ENCODE measurements at places on chromosomes 16 and 17.
A peak's percentile ranks its signal among the peaks of the same experiment; 100 is the strongest.

DNA sequence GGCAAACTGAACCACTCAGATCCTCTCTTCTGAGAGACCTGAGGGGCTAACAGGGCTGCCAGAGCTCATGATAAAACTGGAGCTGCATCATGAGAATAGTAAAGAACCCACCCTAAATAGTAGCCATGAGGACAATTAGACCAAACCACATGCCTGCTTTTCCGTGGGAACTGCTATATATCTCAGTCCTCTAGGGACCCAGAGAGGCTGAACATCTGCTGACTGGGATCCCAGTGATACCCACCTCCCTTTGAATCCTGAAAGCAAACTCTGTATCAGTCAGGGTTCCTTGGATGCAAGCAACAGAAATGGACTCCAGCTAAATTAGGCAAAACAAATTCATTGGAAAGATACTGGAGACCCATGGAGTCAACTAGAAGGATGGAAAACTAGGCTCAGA lies 6.5 kb downstream of the MT1X start:
- no peak for DNase-seq

DNA sequence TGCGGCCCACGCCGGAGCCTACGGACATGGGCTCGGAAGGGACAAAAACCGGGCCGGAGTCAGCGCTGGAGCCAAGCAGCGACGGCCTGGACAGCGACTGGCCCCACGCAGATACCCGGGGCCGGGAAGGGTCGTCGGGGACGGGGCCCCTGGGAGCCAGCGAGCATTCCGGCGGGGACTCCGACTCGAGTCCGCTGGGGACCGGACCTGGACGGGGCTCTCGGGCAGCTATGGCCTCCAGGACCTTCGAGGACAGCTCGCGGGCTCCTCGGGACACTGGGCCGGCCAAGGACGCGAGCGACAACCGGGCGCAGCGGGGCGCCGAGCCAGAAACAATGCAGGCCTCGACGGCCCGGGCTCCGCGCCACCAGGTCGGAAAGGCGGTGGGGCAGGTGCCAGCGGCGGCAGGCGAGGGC lies 1.0 kb downstream of the MYO15B start:
- peak; percentile 9 for DNase-seq

DNA sequence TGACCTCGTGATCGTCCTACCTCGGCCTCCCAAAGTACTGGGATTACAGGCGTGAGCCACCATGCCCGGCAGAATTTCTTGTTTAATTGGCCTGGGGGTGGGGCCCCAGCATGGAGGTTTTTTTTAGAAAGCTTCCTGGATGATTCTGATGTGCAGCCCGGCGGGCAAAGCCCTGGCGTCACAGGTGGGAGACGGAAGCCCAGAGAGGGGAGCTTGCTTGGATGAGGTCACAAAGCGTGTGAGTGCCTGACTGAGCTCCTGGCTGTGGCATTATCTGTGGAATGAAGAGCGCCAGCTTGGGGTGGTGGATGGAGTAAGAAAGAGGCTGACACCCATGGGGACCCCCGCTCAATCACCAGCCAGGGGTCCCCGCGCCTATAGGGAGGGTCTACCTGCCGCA lies 4.1 kb downstream of the VASN start:
- DNase-seq: no peak

GRCh38 chr16:11448796-11449416 lies 103.6 kb downstream of the RMI2 start:
- DNase-seq: no peak

GRCh38 chr17:1481736-1482135 lies 10.8 kb downstream of the MYO1C start:
- DNase-seq: no peak

DNA sequence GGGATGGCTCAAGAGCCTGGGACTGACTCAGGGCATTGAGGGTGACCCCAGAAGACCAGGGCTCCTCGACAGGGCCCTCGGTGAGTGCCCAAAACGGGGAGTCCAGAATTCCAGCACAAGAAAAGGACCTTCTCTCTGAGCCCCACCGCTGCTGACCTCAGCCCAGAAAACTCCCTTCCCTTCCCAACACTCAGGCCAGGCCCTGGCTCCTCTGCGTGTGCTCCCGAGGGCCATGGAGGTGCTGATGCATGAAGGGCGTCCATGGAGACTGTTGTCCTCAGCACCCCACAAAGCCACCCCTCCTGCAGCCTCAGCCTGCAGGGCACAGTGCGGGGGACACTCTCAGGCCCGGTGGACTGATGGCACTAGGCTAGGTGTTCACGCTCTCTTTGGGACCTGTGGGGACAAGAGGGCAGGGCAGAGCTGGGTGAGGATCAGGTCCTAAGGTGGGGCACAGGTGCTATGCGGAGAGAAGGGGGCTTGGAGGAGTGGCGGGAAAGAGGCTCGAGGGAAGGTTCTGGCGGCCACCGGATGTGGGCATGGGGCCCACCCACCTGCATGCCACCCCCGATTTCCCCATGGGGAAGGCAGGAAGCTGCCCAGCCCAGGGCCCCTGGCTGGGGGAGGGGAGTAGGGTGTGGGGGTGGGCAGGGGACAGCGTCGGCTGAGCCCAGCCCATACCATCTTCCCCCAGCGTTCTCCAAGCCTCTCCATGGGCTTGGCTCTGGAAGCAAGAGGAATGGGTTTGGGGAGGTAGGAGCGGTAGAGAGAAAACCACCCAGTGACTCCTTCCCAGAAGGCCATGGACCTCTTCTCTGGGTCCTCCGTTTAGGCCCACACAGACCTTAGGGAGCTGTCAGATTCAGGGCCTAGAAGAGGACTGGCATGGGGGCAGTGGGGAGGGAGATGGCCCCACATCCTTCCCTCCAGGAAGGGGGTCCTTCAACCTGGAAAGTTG lies 4.5 kb upstream of the TSPOAP1 start:
- DNase-seq: no peak

- DNase-seq: no peak
Measured at GRCh38 chr17:79811011-79811867, 14.4 kb upstream of the CBX8 start.

GRCh38 chr17:17122781-17123483 lies 80.7 kb downstream of the MPRIP start:
- DNase-seq: no peak

DNA sequence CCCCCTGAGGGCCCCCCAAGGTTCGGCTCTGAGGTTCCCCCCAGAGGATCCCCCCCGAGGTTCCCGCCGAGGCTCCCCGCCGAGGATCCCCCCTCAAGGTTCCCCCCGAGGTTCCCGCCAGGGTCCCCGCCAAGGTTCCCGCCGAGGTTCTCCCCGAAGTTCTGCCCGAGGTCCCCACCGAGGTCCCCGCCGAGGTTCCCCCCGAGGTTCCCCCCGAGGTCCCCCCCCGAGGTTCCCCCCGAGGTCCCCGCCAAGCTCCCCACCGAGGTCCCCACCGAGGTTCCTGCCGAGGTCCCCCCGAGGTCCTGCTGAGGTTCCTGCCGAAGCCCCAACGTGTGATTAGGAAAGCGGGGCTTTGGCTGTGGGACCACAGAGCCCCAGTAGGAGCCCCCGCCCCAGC lies 32.2 kb upstream of the SSTR5 start:
- DNase-seq: no peak

DNA sequence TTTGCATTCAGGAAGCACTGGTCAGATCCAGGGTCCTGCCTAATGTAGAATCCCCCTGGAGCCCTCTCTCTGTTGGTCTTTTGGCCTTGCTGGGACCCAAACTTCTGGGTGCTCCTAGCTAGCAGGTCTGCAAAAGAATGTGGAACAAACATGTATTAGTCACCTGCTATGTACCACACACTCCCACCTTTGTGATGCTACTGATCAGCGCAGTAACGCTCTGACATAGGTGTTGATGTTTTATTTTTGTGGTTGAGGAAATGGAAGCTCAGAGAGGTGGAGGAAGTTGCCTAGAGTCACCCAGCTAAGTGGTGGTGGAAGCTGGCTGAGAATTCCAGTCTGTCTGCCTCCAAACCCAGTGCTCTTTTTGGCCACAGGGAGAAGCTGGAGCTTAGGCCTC lies 35.8 kb upstream of the LGALS9 start:
- DNase-seq: no peak

- DNase-seq: peak; percentile 17
Measured at GRCh38 chr16:8675183-8676159, 1.1 kb downstream of the ABAT start.

DNA sequence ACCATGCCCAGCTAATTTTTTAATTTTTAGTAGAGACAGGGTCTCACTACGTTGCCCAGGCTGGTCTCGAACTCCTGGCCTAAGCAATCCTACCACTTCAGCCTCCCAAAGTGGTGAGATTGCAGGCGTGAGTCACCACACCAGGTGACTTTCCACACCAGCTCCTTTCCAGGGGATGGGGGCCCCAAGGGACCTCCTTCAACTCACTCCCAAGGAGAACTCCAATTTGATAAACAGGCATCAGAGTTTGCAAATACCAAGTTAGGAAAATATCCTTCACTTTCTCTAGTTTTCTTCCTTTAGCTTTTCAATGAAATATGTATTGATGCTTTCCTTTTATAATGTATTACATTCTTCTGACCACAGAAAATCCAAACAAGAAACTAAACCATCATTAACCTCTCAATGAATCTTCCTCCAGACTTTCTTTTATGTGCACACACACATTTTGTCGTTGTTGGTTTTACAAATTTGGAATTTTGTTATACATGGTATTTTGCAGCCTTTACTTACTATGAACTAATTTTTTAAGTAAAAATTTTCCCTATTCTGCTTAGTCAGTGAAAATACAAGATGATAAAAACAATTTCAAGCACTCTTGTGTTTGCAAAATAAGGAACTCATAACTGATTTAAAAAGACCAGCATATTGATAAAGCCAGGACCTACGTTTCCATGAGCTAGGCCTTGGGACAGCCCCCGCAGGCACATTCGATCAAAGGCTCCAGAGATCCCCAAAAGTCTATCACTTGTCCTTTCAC lies 32.0 kb downstream of the GAS7 start:
- DNase-seq: no peak

DNA sequence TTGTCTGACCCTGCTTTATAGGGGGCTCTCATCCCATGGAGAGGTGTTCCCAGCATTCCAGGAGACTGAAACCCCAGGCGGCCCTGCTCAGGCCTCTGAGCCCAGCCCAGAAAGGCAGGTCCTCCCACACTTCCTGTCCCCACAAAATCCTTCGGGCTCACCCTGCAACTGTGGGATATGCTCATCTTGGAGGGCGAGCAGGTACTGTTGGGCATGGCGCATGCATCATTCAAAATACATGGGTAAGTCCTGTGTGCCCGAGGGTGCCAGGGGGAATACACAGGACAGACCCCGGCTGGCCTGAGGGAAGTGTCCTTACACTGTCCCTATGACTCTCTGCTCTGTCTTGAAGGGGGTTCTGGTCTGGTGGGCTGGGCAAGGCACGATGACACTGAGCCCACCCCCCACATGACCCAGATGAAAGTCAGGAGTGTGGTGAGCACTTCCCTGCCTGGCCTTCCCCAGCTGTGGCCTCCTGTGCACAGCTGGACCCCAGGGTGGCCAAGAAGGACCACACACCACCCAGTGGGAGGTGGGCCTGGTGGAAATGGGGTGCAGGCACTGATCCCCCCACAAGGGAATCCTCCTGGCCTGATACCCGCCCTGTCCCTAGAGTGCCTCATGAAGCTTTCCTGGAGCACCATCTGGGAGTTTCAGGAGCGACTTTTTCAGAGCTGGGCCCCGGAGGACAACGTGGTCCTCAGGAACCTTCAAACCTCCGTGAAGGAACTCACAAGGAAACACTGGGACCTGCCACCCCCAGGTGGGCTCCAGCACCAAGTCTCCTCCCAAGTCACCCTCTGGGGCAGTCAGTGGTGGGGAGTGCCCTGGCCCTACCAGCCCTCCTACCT lies 46.7 kb downstream of the USP22 start:
- DNase-seq: no peak

- DNase-seq: no peak
Measured at GRCh38 chr17:77444628-77444983, 303.8 kb downstream of the SEC14L1 start.

- DNase-seq: peak; percentile 28
Measured at GRCh38 chr17:78842881-78843565, 2.4 kb upstream of the USP36 start.

- no peak for DNase-seq
Measured at GRCh38 chr17:32136856-32137255, 5.4 kb upstream of the RHOT1 start.

GRCh38 chr16:88487920-88488851 lies 35.1 kb downstream of the ZFPM1 start:
- no peak for DNase-seq

- DNase-seq: peak; percentile 86
Measured at GRCh38 chr17:43356999-43357398, 41.8 kb upstream of the ARL4D start.

DNA sequence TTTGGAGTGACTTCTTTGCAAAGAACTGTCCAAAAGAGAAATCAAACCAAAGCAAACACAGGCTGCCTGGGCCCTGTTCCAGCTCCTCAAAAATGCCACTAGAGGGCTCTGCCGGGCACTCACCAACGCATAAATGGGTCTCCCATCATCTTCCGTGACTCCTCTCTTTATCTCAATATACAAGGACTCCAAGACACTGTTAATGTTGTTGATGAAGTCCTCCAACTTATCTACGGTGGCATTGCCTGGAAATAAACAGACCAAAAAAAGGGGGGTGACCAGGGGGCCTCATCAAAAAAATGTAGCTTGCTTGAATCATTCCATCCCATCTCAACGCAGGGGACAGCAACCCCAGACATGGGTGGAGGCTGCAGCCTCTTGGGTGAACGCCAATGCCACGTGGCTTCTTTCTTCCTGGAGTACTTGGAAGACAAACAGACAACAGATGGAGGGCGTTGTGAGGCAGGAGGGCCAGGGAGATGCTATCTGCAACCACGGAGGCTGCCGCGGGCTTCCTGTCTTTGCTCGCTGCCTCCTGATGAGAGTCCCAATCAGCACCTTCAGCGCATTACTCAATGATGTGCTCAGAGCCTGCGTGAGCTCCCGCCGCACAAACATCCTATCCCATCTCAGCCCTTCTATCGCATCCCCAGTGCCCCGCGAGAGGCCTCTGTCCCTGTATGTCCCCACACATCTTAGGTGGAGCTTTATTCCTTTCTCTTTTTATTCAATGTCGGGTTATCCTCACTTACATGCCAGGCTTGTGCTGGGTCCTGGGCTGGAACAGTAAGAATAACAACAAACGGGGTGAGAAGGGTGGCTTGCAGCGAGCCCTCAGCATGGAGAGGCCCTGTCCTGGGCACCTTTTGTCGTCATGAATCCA lies 32.0 kb downstream of the KDM8 start:
- DNase-seq: peak; percentile 91

GRCh38 chr16:89623511-89624261 lies 10.2 kb downstream of the DPEP1 start:
- DNase-seq: peak; percentile 24

DNA sequence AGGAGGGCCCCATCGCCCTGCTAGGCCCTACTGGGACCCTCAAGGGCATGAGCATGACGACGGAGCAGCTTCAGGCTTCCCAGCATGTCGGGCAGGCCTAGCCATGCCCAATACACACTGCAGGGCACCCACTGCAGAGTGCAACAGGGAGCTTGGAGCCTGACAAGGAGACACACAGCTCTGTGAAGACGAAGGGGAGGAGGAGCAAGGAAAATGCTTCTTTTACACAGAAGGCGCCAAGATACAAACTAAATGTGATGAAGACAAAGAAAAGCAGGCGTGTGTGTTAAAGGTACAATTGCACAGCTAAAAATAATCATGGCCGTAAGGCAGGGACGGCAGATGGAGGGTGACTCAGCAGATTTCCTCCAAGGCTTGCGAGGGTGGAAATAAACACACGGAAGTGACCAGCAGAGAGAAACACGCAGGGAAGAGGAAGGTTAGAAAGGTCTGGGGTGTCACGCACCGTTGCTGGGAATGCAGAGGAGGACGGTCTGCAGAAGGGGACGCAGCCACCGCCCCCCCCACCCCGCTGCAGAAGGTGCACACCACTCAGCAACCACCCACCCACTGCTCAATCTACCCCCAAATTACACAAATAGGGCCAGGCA lies 108.5 kb downstream of the ZNF778 start:
- peak; percentile 67 for DNase-seq

GRCh38 chr16:55301385-55302008 lies 22.5 kb upstream of the IRX6 start:
- DNase-seq: no peak

GRCh38 chr17:73293480-73293911 lies 18.3 kb downstream of the CDC42EP4 start:
- peak; percentile 63 for DNase-seq
